ENCODE measurements at places on chromosomes 1 and 21.
A peak's percentile ranks its signal among the peaks of the same experiment; 100 is the strongest.

DNA sequence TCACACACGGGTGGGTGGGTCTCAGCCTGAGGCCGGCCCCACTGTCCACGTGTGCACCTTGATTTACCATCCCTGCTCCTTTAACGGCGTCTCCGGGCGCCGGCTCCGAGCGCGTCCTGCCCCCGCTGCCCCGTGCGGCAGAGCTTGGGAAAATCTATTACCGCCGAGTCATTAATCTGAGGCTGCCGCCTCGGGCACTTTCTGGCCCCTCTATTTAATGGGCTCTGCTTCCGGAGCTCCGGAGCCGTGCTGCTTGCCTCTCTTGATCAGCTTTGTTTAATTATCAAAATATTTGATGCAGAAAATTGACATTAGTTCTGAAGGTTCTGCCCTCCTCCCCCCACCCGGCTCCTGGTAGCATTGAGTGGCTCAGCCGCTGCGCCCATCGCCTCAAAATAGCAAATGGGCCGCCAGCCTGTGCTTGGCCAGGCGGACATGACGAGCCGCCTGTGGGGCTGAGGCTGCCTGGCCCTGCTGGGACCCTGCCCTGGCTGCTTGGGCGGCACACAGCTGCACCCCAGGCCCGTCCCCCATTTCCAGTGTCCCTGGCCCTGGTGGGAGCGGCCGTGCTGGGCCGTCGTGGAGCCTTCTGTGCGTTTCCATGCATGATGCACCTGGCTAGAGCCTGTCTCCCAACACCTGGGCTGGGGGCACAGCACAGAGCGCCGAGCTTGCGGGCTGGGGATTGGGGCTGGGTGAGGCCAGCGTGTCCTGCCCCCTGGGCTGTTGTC lies 81.6 kb upstream of the TTC34 start:
- no peak for DNase-seq

DNA sequence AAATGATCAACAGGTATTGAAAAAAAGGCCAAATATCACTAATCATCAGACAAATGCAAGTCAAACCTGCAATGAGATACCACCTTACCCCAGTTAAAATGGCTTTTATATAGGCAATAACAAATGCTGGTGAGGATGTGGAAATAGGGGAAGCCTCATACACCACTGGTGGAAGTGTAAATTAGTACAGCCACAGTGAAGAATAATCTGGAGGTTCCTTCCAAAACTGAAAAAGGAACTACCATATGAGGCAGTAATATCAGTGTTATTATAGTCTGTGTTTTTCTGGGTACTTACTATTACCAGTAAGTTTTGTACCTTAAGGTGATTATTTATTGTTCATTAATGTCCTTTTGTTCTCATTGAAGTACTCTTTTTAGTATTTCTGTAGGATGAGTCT lies 201.3 kb downstream of the MRPL39 start:
- DNase-seq = no peak

DNA sequence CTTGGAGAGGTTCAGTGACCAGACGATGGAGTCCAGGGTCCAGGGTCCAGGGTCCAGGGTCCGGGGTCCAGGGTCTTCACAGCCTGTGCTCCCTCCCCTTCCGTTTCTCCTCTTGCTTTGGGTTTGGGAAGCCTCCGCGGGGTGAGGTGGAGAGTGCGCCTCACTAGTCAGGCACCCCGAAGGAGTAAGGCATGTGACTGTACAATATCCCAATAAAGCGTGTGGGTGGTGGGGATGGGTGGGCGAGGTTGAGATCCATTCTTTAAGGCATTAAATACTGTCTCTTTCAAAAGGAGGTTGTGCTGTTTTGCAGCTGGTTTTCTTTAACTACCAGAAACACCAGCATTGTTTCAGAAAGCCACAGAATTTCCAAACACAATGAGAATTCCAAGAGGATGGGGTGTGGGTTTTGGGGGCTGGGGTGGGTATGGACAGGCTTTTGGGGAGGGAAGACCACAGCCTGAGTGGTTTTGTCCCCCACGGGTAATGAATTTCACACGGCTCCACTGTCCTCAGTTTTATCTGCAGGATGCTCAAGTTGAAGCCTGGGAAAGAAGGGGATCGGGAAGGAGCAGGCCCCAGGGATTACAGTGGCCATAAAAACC lies 65.7 kb downstream of the KIF26B start:
- DNase-seq = no peak

DNA sequence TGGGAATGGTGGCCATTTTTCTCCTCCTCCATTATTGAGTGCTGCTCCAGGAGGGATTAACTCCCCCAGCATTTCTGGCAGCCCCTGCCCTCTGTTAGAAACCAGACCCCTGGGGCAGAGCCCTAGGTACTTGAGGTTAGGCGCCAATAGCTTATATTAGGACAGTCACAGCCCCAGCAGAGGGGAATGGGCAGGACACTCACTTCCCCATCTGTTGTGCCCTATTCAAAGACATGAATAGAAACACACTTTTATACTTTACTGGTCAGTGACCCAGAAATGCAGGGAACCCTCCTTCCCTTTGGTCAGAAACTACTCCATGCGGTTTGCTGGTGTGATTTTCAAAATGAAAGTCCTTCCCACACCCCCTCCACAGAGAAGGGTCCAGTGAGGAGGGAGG lies 267.7 kb downstream of the PTBP2 start:
- DNase-seq = no peak

DNA sequence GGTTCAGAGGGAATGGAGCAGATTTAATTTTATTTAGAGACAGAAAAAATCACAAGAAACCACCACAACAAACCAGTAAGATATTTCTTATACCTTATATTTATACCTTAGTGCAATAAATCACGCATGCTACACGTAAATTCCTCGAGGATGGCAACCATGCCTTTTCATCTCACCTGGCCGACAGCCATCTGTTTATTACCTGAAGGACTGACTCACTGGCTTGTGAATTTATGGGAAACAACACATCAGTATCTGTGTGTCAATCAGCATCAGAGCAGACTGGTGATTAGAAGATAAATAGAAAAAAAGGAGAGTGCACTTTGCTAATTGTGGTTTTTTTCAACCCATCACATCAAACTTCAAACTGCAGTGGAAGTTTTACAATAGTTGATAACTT lies 58.4 kb downstream of the S1PR1 start:
- DNase-seq = no peak

DNA sequence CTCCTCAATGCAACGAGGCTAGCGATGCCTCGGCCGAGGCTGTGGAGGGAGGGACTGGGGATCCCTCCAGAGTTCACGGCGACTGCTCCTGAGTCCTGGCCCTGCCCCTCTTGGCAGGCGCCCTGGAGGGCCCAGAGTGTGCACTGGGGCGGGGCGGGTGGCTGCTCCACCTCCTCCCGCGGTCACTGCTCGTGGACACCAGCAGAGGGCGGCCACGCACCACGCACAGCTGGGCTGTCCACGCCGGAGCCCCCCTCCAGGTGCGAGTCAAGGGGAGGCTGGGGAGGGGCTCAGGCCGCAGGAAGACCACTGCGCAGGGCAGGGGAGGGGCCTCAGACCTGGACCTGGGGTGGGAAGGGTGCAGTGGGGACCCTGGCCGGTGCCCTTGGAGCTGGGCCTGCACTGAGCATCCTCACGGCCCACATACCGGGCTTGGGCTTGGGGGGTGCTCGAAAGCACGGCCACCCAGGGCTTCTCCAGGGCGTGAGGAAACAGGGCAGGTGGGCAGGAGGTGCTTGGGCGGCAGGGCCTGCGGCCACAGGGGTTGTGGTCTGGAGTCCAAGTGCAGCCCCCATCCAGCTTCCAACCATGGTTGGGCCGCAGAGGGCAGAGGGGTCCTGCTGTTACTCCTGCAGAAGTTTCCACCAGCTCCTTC lies 20.6 kb upstream of the TTC34 start:
- DNase-seq = peak; percentile 54

- DNase-seq = no peak
Measured at GRCh38 chr21:19228226-19228625, 824.6 kb upstream of the TMPRSS15 start.

- no peak for DNase-seq
Measured at GRCh38 chr1:237763137-237763536, 127.6 kb downstream of the ZP4 start.

DNA sequence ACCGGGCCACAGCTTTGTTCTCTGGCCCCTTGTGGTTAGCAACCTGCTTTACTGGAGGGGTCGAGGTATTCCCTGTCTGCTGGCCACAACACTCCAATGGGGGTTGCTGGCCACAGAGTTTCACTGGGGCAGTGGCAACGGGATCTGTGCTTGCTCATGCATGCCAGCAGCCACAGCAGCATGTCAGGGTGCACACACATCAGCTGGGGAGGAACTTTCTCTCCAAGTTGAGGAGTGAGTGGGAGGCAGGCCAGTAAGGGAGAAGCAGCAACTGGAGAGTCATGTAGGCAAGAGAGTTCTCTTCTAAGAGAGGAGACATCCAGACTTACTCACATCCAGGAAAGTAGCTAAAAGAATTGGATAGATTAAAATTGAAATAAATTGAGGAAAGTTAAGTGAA lies 38.0 kb downstream of the SAMD13 start:
- no peak for DNase-seq

- DNase-seq = peak; percentile 34
Measured at GRCh38 chr1:19113697-19114092, 96.4 kb downstream of the UBR4 start.

DNA sequence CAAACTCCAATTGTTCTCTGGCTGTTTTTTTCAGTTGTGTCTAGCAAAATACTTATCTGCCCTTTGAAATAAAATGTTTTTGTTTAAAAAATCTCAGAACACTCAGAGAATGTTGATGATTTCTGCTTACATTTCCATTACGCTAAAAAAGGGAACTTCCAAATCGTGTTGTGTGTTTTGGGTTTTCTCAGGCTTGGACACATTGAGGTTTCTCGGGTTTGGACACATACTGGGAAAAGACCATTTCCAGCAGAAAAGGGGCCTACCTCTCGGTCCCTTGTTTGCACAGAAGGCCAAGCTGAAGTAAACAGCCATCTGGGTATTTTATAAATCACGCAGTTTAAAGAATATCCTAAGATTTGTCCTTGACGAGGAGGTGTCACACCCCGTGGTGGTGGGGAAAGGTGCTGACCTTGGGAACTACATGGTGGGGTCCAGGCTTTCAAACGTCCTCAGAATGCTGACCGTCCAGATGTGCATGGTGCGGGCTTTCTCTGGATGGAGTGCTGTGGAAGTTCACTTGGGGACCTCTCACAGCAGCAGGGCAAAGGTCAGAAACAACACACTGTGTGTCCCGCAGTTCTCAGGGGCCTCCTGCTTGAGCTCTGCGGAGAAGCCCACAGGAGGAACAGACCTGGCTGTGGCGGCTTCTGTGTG lies 67.8 kb downstream of the SLC37A1 start:
- DNase-seq = no peak

DNA sequence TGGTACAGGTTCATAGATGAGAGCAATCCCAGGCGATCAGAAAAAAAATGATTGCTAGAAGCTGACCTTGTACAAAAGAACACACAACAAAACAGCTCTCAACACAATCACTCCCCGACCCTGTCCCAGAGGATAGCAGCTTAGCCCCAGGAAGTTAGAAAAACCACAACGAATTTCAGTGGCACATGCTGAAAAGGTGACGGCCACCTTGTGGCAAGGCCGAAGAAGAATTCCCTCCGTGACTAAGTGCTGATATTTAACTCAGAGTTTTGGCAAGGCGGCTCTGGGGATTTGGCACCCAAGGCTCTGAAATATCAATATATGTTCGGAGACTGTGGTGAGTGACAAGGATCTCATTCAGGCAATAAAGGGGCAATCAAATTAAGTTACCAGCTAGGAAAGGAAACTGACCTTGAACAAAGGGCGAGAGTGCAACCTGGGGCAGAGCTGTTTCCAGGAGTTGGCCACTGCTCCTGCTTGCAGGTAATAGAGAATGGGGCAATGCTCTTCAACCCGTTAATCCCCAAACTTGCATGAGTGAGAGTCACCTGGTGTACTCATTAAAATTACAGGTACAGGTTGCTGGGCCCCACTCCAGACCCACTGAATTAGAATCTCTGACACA lies 96.2 kb downstream of the BEND5 start:
- DNase-seq = no peak

DNA sequence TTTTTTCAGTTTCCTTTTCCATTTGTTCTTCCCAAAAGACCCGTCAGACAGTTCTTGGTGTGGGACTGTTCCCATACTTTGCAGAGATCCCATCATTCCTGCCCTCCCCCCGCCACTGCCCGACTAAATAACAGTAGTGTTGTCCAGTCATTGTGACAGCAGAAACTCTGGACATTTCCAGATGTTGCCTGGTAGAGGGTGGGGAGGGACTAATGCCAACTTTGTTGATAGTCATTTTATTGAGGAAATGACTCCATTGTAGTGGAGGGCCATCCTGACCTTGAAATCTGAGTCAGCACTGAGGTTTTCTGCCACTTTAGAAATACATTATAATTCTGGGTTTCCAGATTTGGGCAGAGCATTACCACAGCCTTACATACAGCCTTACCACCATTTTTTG lies 85.4 kb downstream of the CEP350 start:
- no peak for DNase-seq

DNA sequence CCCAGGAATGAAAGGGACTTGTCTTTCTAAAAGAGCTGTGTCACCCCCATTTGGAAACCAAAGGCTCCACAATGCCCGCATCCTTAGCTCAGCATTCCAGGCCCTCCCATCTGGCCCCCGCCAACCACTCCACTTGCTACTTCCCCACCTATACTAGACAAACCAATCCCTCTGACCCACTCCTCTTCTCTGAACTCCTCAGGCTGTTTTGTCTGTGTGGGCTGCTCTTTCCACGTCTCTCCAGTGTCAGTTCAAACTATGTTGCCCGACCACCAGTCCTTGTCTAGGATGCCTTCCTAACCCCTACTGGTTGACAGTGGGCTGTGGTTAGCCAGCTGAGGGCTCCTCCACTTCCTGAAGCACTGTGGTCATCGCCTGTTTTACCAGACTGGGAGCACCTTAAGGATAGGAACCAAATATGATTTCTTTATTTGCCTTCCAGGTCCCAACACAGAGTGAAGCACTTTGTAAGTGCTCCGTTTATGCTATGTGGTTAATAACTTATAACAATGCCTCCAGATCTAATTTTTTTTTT lies 8.1 kb upstream of the COA7 start:
- DNase-seq = no peak

GRCh38 chr1:10237157-10237539 lies 26.8 kb downstream of the KIF1B start:
- DNase-seq = no peak

- no peak for DNase-seq
Measured at GRCh38 chr1:102529446-102529845, 532.7 kb upstream of the OLFM3 start.

GRCh38 chr1:27590917-27591508 lies 12.9 kb downstream of the AHDC1 start:
- no peak for DNase-seq

- no peak for DNase-seq
Measured at GRCh38 chr1:155485945-155486344, 76.7 kb downstream of the ASH1L start.

DNA sequence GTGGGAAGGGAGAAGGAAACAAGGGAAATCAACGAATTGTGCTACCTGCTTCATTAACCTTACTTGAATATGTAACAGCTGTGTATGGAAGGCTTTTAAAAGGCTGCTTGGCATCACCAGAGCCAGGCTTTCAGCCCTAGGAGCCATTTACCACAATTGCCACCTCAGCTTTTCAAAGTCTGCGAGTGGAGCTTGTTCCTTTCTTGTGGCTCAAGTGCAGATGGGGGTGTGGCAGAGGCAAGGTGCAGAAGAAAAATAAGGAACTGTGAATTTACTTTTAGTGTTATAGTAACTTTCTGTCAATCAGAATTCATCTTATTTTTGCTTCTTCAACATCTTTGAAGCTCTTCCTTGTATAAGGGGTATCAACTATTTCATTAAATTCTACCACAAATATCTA lies 17.6 kb downstream of the CLCA2 start:
- no peak for DNase-seq

GRCh38 chr1:91714867-91715381 lies 171.0 kb downstream of the TGFBR3 start:
- no peak for DNase-seq

All from activated naive CD4-positive, alpha-beta T cell treated with anti-CD3 and anti-CD28 coated beads, Interleukin-2, amount 50 U/mL, for 16 hours (primary cell).